AG10803 (cell line): ENCODE measurements at places on chromosomes 12 and 14.

DNA sequence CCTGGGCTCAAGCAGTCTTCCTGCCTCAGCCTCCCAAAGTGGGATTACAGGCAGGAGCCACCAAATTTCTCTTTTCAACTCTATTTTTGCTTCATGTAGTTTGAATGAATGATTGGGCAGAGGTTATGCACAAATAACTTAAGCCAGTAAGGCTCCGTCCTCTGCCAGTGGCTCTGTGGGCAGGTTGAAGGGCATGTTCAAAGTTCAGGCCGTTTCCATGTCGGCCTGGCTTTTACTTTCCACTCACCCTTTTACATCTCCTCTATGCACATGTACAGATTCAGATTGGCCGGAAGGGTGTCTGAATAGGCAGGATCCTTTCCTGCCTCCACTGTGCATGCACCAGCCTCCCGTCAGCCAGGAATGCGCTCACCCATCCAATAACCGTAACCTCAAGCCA, 132.3 kb downstream of the EML1 start:
- no peak for DNase-seq

DNA sequence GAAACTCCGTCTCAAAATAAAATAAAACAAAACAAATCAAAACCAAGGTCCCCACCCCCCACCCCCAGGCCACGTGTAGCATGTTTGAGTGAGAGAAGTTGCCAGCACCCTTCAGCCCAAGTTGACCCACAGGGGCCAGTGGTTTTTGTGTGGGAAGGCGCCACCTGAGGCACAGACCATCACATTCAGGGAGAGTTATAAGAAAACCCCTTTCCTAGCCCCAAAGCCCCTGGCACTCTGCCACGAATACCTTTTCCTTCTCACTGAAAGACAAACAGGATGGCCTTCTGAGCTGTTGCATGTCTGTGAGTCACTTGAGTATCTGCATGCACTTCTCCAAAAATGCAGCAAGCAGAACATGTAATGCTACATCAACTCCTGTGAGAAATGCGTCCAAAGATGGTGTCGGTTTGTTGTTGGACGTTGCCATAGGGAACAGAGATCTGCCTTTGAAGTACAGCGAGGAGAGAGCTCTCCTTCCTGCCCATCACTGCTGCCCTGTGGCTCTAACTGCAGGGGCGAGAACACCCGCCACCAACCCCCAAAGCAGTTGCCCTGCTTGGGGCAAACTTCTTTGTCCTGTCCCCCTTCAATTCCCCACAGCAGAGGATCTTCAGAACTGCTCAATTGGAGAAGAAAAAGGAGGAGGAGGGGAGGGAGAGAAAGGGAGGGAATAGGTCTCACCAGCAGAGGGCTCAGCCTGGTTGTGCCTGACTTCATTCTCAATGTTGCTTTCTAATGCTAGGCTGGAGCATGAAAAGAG, 2.7 kb upstream of the TRAF3 start:
- DNase-seq: peak; percentile 70

- no peak for DNase-seq
These were observed 439.7 kb downstream of the ADAMTS20 start for GRCh38 chr12:43112101-43112920.

- no peak for DNase-seq
These were observed 353.8 kb downstream of the GLT1D1 start for GRCh38 chr12:129207084-129207483.

GRCh38 chr12:124397807-124398577, 103.1 kb downstream of the RFLNA start:
- peak; percentile 58 for DNase-seq

DNA sequence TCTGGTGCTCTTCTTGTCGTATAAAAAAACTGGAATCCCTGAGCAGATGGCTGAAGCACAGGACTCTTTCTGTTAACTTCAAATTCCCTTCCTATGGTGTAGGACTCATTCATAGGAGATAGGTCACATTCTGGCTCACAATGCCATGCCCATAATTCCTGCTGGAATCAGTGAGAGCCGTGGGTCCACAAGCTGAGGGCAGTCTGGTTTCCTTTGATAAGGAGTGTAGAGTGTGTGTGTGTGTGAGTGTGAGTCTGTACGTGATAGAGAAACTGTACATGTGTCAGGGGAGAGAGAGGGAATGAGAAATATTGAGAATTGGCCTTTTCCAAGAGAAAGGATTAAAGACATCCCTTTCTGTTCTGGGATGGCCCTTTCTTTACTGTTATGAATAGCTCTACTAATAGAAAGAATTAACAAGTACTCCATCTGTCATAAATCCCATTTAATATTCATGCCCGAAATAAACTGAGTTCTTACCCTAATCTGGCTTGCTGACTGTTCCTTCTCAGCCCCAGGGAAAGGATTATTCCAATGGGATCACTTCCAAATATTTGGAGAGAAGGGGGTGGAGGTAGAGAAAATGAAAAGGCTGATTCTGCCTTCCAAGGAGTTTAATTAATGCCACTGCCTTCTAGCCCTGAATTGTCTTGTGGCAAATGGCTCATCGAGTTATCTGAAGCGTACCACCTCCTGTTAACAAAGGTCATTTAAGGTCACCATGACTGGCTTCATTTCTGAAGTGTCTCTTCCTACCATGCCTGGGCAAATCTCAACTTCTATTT, 79.0 kb downstream of the TMX1 start:
- peak; percentile 38 for DNase-seq

DNA sequence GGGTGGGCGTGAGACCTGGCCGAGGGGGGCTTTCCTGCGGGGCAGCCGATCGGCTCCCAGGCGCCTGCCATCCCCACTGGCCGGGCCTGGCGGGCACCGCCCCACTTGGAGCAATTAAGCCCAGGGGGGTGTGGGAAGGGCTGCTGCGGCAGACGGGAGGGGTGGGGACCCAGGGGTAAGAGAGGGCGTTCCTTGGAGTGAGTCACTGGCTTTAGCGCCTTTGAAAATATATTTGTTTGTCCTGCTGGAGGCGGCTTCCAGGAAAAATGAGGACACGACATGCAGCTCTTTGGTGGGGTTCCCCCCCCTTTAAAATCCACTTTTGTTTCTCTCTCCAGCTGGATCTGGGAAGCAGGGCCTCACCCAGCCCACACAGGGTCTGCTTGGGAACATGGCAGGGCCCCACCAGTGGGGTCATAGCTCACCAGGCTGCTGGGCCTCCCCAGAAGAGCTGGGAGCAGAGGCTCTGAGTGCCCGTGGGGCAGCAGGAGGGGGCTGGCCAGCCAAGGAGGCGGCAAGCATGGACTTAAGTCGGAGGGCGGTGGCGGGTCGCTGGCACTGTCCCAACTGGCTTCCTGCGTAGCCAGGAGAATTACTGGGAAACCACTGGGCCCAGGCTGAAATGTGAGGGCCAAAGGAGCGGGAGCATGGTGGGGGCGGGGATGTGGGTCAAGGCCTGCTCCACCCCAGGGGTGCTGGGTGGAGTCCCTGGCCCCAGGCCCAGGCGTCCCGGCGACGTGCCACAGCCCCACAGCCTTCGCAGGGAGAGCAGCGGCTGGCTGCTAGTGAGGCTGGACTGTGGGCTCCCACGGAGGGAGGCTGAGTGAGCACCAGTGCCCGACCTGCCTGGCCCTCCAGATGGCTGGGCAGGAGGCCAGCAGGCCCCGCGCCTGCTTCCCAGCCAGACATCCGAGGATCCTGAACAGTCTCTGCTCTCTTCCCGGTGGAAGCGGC, 128.0 kb downstream of the RFLNA start:
- peak; percentile 95 for DNase-seq

- DNase-seq: no peak
These were observed 5.9 kb upstream of the TWF1 start for GRCh38 chr12:43812057-43812456.

DNA sequence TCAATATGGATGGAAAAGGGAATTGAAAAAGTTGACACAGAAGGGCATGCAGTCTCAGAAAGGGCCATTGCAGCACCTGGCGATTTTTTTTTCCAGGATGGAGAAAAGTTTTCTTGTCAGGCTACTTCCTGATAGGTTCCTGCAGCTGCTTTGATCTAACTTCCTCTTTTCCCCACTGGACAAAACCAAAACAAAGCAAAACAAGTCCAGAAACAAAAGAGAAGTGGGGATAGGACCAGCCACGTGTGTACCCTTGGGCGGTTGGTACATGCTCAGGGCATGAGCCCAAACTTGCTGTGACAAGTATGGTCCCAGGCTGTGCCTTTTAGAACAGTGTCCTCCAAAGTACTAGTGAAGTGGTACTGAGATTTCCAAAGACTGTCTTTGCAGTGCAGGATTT, 89.8 kb downstream of the CHST11 start:
- no peak for DNase-seq

DNA sequence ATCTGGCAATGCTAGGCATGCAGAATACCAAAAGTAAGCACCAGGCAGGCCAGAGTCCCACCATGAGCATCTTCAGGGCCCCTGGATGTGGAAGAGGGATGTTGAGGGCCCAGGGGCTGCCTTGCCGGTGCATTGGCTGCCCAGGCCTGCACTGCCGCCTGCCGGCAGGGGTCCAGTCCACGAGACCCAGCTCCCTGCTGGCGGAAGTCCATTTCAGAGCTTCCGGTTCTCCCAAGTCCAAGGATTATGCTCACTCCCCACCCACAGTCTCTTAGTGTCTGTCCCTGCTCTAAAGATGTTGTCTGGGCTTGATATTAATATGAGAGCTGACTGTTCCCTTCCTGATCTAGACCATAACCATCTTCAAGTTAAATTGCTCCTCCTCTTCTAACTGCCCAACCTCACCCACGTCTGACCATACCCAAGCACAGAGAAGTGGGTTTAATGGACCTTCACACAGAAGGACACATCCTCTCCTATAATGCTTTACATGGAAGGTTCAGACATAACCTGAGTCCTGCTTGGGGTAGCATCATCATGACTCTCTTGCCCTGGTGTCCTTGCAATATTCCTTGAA, 117.4 kb downstream of the DAD1 start:
- no peak for DNase-seq

- peak; percentile 70 for DNase-seq
These were observed at the start of gene SNX6 for GRCh38 chr14:34629657-34630529. Gene SNX6 (minus strand): TSS chr14:34630148. CDS start chr14:34630116, 32 bp downstream.

DNA sequence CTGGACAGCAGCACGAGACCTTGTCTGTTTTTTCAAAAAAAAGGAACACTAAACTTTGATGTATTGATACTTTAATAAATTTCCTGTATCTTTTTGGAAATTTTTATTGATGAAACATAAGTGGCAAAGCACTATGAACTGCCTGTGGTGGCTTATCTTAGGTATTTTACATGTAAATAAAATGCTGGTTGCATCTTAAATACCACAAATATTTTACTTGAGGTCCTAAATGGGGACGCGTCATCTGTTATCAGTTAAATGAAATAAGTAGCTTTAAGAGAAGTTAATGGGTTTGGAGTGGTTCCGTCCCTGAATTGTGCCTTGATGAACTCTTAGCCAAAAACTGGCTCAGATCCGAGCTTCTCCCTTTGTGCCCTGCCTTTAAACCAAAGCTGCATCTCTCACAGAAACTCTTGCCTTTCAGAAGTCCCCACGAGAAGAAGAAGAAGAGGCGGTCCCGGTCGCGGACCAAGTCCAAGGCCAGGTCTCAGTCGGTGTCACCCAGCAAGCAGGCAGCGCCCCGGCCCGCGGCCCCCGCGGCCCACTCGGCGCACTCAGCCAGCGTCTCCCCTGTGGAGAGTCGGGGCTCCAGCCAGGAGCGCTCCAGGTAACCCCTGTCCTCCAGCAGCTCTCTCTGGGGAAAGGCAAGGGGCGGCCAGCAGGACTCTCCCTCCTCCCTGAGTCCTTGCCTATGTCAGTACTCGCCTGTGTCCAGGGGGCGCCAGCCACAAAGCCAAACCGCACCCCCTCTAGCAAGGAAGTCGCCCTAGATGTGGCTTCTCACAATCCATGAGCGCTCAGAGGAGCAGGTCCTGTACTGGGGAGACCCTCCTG, 31.2 kb upstream of the MMP17 start:
- DNase-seq: no peak

GRCh38 chr12:128968668-128969067, 115.4 kb downstream of the GLT1D1 start:
- no peak for DNase-seq

DNA sequence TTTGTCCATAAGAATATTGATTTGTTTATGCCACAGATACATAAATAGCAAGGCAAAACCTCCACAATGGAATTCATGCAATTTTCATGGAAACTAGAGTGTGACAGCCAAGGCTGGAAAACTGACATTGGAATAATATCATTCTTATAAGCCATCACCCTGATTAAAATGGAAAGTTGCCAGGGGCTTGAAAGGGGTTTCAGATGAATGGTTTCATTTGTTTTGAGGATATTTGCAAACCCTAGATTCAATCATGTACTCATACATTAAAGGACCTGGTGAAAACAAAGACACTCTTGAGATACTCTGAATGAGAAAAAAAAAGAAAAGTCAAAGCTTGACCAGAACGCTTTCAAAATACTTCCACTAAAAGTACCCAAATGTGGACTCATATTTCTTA, 205.7 kb downstream of the DIO2 start:
- no peak for DNase-seq

- peak; percentile 55 for DNase-seq
These were observed 15.0 kb upstream of the FOXG1 start for GRCh38 chr14:28751467-28752058.

DNA sequence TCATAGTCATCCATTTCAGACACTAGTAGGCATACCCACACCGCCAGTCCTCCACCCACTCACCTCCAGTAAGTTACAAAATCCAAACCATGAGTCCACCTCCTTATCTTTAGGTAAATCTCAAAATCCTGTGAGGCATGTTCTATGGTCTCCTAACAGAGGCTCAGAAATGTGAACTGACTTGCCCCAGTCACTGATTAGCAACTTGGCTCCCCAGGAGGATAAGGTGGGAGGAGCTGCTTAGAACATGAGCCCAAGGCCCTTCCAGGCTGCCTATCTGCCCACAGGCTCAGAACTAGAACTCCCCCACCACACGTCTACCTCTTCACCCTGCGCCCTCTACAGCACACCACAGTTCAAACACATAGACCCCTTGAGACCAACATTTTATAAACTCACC, 19.9 kb downstream of the SETD3 start:
- no peak for DNase-seq

GRCh38 chr12:123278101-123278627, 6.5 kb upstream of the CDK2AP1 start:
- DNase-seq: no peak

DNA sequence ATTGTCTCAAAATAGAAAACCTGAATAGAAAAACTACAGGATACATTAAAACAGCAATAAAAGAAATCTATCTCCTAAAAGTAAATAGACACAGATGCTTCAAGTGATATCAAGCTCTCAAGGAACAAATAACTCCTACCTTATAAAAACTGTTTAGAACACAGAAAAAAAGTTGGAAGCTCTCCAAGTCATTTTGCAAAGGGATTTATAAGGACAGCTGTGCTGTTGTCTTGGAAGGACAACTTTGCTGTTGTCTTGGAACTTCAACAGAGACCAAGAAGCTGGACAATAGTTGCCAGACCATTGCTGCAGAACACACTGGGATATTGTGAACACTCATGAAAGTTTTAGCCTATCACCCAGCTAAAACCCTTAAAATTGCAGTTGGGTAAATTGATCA, 780.7 kb downstream of the FLRT2 start:
- DNase-seq: no peak

DNA sequence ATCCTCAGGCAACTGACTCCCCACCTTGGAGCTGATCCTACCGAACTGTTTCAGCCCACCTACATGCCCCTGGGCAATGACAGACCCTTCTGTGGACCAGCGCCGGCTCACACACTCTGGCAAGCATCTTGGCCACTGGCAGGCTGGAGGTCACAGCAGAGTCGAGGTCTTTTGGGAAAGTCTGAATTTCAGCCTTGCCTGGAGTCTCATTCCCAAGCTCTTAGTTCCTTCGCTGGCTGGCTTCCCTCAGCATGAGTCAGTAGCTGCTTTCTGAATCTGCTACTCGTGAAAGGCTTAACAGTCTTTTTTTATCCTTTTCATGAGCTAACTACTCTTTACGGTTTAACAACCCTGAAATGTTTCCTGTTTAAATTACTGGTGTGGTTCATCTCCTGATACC, 44.5 kb downstream of the ASCL4 start:
- peak; percentile 77 for DNase-seq

- no peak for DNase-seq
These were observed 11.3 kb downstream of the ITGB7 start for GRCh38 chr12:53195516-53196420.
